Neural progenitor cell (in vitro differentiated cells): ENCODE measurements at places on chromosomes 13 and 19. TPM values are rescaled to one million over a fixed set of nuclear protein-coding genes. Genes with fewer than 3 reads are reported as not detected.
A peak's percentile ranks its signal among the peaks of the same experiment; 100 is the strongest.

- H3K27ac ChIP-seq, result no peak overlapping the region
- no peaks in the 10 kb centered on the region for H3K36me3 ChIP-seq
- H3K4me1 ChIP-seq, result peaks cover 6% of the 10 kb centered on the region
- DNase-seq, result no peak
- no peaks in the 10 kb centered on the region for H3K27me3 ChIP-seq
- H3K4me3 ChIP-seq, result no peak overlapping the region
These were observed 13.2 kb upstream of the LATS2 start for GRCh38 chr13:21074546-21074945.

WBP4 gene
- total RNA-seq, result 9.0 and 12.9 TPM in 2 replicates

YJEFN3 gene
- total RNA-seq, result 2.6 and 5.1 TPM in 2 replicates

- peaks cover 4% of the 10 kb centered on the region for H3K4me1 ChIP-seq
- no peak overlapping the region for H3K27ac ChIP-seq
- no peak overlapping the region for H3K4me3 ChIP-seq
These were observed 3.8 kb downstream of the LENG1 start for GRCh38 chr19:54155694-54156093.

MADCAM1 gene
- 0.09 TPM in 1 of 2 replicates, not detected in the other for total RNA-seq

CASP14 gene
- total RNA-seq, result not detected in 2 replicates

TMEM221 gene
- 0.17 and 2.2 TPM in 2 replicates for total RNA-seq

- H3K4me1 ChIP-seq, result no peaks in the 10 kb centered on the region
- H3K36me3 ChIP-seq, result no peaks in the 10 kb centered on the region
- no peak overlapping the region for H3K27ac ChIP-seq
These were observed 109.6 kb downstream of the TEX26 start for GRCh38 chr13:31042049-31042448.

DNA sequence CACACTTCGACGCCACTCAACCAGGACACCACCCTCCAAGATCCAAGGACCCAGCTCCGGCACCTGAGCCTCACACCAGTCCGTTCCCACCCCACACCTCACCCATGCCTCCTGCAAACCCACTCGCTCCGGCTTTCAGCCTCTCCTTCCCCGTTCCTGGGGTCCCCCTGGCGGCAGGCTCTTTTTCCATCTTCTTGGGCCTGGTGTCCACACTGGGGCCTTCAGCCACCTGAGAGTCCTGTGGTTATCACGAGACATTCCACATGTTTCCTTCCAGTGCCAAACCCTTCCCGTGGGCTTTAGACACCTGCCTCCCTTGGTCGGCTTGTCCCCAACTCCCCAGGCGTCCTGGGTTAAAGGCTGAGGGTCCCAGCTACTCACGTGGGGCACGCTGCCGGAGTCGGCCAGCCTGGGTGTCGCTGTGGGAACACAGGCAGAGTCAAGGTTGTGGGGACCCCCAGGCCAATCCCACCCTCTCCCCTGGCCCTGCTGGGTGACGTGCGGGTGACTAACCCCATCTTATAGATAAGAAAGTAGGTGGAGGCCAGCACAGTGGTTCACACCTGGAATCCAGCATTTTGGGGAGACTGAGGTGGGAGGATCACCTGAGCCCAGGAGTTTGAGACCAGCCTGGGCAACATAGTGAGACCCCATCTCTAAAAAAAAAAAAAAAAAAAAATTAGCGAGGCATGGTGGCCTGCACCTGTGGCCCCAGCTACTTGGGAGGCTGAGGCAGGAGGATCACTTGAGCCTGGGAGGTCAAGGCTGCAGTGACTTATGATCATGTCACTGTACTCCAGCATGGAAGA is 1.9 kb downstream of the JSRP1 start:
- H3K27ac ChIP-seq, result no peak overlapping the region
- peaks cover 20% of the 10 kb centered on the region for H3K27me3 ChIP-seq
- DNase-seq, result peak; percentile 84
- peak overlapping the region; percentile 58 for H3K4me3 ChIP-seq
- H3K36me3 ChIP-seq, result no peaks in the 10 kb centered on the region

DNA sequence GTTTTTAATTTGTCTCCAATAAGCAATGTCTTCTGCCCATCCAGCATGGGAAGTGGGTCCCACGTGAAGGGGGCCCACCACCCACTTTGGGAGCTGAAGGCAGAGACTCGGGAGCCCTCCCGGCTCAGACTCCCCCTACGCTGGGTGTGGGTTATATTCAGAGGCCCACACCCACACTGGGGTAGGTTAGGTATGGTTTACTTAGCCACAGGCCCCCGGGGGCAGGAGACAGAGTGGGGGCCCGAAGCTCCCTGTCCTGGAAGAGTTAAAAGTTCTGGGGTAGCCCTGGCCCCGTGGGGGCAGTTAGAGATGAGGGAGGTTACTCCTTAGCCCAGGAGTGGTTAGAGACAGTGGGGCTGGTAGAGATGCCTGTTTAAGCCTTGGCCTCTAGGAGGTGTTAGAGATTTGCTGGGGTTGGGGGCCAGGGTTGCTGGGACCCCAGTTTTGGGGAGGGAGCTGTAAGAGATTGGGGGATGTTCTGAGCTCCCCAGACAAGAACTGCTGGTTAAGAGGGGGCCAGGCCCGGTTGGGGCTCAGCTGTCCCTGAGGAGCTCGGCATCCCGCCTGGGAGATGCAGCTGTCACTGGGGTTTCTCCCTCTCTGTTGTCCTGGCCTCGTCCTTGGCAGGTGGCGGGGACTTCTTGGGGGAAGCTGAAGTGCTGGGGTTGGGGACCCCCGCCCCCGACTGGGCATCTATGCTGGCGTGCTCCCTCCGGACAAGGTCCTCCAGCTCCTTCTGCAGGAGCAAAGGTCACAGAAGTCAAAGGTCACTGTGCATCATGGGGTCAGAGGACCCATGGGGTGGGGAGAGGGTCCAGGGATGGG is 712 bp upstream of the RINL start:
- no peaks in the 10 kb centered on the region for H3K36me3 ChIP-seq
- no peak overlapping the region for H3K27ac ChIP-seq
- no peak overlapping the region for H3K4me3 ChIP-seq

GRCh38 chr13:99655351-99656091 is 154.2 kb downstream of the TM9SF2 start:
- no peaks in the 10 kb centered on the region for H3K36me3 ChIP-seq
- DNase-seq, result peak; percentile 45
- H3K27me3 ChIP-seq, result no peaks in the 10 kb centered on the region
- H3K4me1 ChIP-seq, result peaks cover 42% of the 10 kb centered on the region

ZNF700 gene
- total RNA-seq, result 18.3 and 29.4 TPM in 2 replicates

- H3K36me3 ChIP-seq, result no peaks in the 10 kb centered on the region
- no peak overlapping the region for H3K27ac ChIP-seq
- no peak overlapping the region for H3K4me3 ChIP-seq
- no peaks in the 10 kb centered on the region for H3K27me3 ChIP-seq
These were observed 614.2 kb downstream of the DCT start for GRCh38 chr13:93865235-93865634.

- no peak overlapping the region for H3K4me3 ChIP-seq
- H3K36me3 ChIP-seq, result no peaks in the 10 kb centered on the region
- H3K4me1 ChIP-seq, result no peaks in the 10 kb centered on the region
- no peak for DNase-seq
- no peak overlapping the region for H3K27ac ChIP-seq
These were observed 1.1 kb downstream of the PRODH2 start for GRCh38 chr19:35811317-35812219.

GRCh38 chr19:53907193-53907581 is 1.9 kb upstream of the CACNG7 start:
- no peak for DNase-seq
- no peak overlapping the region for H3K4me3 ChIP-seq
- no peak overlapping the region for H3K27ac ChIP-seq
- peaks cover 9% of the 10 kb centered on the region for H3K4me1 ChIP-seq
- peaks cover 76% of the 10 kb centered on the region for H3K27me3 ChIP-seq
- no peaks in the 10 kb centered on the region for H3K36me3 ChIP-seq

GDF15 gene
- total RNA-seq, result 0.19 and 2.5 TPM in 2 replicates

DNA sequence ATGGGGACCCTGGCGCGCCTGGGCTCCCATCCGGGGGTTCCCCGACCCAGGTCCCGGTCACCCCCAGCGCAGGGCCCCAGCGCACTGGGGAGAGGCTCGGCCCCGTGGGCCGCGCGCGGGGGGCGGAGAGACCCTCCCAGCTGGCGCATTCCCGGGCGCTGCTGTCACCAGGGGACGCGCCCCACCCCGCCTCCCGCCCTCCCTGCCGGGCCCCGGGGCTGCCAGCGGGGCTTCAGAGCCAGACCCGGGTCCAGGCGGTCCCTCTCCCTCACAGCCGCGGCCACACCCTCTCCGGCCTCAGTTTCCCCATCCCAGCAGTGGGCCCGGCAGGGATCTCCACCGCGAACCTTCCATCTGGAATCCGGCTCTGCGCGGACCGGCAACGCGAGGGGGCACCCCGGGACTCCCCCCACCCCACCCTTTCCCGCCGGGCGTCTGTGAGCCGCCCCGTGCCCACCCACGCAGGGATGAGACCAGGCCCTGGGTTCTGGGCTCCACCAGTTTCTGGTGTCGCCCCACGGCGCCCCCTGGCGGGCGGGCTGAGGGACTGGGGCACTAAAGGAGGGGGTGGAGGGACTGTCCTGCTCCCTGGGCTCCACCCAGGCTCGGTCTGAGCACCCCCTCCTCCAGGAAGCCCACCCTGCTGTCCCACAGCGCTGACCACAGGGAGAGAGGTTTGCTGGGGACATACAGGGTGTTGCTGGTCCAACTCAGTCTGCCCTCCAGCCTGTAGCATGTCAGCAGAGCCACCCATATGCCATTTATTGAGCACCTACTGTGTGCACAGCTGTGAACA is 878 bp upstream of the ADAMTSL5 start:
- peaks cover 13% of the 10 kb centered on the region for H3K4me1 ChIP-seq
- H3K27ac ChIP-seq, result no peak overlapping the region
- H3K27me3 ChIP-seq, result peaks cover 89% of the 10 kb centered on the region
- peak overlapping the region; percentile 37 for H3K4me3 ChIP-seq
- no peaks in the 10 kb centered on the region for H3K36me3 ChIP-seq

TMPRSS9 gene
- 0.40 TPM in 1 of 2 replicates, not detected in the other for total RNA-seq

FGF21 gene
- total RNA-seq, result not detected in 2 replicates

- no peaks in the 10 kb centered on the region for H3K27me3 ChIP-seq
- DNase-seq, result no peak
- no peak overlapping the region for H3K27ac ChIP-seq
- H3K4me3 ChIP-seq, result no peak overlapping the region
- H3K4me1 ChIP-seq, result peaks cover 5% of the 10 kb centered on the region
- H3K36me3 ChIP-seq, result no peaks in the 10 kb centered on the region
These were observed 65.2 kb upstream of the TNFRSF19 start for GRCh38 chr13:23505007-23505406.

DNA sequence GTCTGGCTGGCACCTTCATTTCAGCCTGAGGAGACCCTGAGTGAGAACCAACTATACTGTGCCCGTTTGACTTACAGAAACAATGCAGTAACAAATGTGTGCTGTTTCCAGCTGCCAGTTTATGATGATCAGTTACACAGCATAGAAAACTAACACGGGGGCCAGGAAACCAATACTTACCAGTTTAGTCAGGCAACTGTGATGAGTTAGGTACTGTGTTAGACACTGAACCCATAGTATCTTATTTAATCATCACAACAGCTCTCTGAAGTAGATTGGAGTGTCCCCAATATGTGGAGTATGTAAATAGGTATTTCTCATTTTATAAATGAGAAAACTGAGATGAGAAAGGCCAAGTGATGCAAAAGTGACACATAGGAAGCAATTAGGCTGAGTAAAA is 620.9 kb upstream of the KLF12 start:
- H3K4me3 ChIP-seq, result no peak overlapping the region
- peaks cover 11% of the 10 kb centered on the region for H3K4me1 ChIP-seq
- H3K27me3 ChIP-seq, result no peaks in the 10 kb centered on the region
- no peak overlapping the region for H3K27ac ChIP-seq
- no peak for DNase-seq
- H3K36me3 ChIP-seq, result no peaks in the 10 kb centered on the region

DNA sequence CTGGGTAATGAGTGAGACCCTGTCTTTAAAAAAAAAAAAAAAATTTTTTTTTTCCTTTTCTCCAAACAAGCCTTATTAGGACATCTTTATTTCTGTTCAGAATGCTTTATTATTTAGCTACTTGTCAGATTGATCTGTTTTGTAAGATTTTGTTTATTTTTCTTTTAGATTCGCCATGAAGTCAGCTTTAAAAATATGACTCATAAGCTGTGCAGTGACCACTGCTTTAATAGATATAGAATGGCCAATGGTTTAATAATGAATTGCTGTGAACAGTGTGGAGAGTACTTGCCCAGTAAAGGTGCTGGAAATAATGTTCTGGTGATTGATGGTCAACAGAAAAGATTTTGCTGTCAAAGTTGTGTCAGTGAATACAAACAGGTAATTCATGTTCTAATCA is 47.7 kb downstream of the ZMYM2 start:
- no peaks in the 10 kb centered on the region for H3K27me3 ChIP-seq
- H3K36me3 ChIP-seq, result peaks cover 70% of the 10 kb centered on the region
- no peak for DNase-seq
- no peak overlapping the region for H3K27ac ChIP-seq
- H3K4me1 ChIP-seq, result no peaks in the 10 kb centered on the region

GRCh38 chr13:89568276-89568675 is 1779.2 kb upstream of the MIR17HG start:
- no peaks in the 10 kb centered on the region for H3K27me3 ChIP-seq
- no peaks in the 10 kb centered on the region for H3K36me3 ChIP-seq
- no peak overlapping the region for H3K4me3 ChIP-seq
- H3K27ac ChIP-seq, result no peak overlapping the region

DNA sequence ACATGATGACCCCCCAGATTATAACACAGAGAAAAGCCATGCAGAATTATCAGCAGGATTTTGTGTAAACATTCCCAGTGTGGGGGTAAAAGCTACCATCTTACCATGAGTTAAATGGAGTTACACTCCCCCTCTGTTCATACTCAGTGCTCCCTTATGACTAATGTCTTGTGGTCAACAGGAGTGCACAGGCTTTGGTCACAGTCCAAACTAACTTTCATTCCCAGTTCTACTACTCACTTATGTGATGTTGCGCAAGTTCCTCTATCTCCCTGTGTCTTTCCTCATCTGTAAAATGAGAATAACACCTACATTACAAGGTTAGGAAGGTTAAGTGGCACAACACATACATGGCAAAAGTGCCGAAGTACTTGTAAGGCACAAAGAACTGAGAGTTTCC is 277.9 kb downstream of the RBM26 start:
- no peak overlapping the region for H3K4me3 ChIP-seq
- DNase-seq, result no peak
- no peaks in the 10 kb centered on the region for H3K36me3 ChIP-seq
- H3K4me1 ChIP-seq, result no peaks in the 10 kb centered on the region

UBE2L5 gene
- total RNA-seq, result not detected in 2 replicates

RASIP1 gene
- 0.86 and 3.2 TPM in 2 replicates for total RNA-seq

DNA sequence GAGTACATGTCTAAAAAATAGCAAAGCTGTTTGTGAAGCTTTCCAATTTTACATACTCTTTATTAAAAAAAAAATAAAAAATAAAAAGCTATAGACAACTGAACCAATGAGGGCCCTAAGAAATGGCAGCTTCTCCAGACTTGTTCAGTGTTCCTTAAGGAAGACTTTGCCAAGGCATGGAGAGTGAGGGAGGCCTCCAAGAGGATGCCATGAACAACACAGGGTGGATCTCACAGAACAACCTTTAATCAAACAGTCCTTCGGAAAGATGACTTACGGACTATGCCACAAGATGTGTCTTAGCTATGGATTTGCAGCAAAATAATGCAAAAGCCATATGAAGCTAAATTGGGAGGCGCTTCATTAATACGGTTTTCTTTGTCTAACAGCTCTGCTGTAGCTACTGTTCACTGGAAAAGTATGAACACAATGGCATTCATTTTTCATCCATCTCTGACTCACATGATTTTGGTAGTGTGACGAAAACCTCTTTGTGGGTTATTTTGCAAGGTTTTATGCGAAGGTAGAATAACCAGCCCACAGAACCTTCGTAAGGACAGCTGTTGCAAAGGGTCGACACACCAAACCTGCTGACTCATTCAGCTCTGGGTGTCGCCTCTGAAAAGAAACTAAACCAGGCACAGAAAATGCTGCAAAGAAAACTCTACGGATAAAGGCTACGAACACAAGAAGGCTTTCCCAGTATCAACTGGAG is 27.7 kb downstream of the EFNB2 start:
- H3K27me3 ChIP-seq, result no peaks in the 10 kb centered on the region
- H3K36me3 ChIP-seq, result peaks cover 31% of the 10 kb centered on the region
- no peak overlapping the region for H3K4me3 ChIP-seq
- peak; percentile 24 for DNase-seq
- peak overlapping the region; percentile 49 for H3K27ac ChIP-seq
